NCI-H1694 treated with DMSO at 0.1 percent for 48 hours (cell line): ENCODE measurements at places on chromosomes 13 and 19.

- no peak for DNase-seq
Observed at GRCh38 chr19:489418-490196, 6.7 kb upstream of the MADCAM1 start.

GRCh38 chr19:40421993-40422747 is 3.6 kb downstream of the SERTAD1 start:
- no peak for DNase-seq

- DNase-seq = no peak
Observed at GRCh38 chr13:110314516-110315245, 7.6 kb downstream of the COL4A2 start.

- no peak for DNase-seq
Observed at GRCh38 chr13:27168086-27168485, 3.5 kb downstream of the USP12 start.

- no peak for DNase-seq
Observed at GRCh38 chr19:49585023-49585422, 3.9 kb downstream of the PRRG2 start.

- no peak for DNase-seq
Observed at GRCh38 chr13:29483211-29483610, 112.3 kb downstream of the SLC7A1 start.
